ENCODE measurements at places on chromosomes 3 and 15. TPM values are rescaled to one million over a fixed set of nuclear protein-coding genes. Genes with fewer than 3 reads are reported as not detected.

Gene CGNL1
- 72.7 TPM for total RNA-seq

- H3K27ac ChIP-seq, result no peak overlapping the region
- no peak overlapping the region for H3K4me3 ChIP-seq
- H3K27me3 ChIP-seq, result no peaks in the 10 kb centered on the region
- H3K36me3 ChIP-seq, result no peaks in the 10 kb centered on the region
- DNase-seq, result peak; percentile 57
Measured at GRCh38 chr15:41894791-41895463, 1.1 kb upstream of the SPTBN5 start.

DNA sequence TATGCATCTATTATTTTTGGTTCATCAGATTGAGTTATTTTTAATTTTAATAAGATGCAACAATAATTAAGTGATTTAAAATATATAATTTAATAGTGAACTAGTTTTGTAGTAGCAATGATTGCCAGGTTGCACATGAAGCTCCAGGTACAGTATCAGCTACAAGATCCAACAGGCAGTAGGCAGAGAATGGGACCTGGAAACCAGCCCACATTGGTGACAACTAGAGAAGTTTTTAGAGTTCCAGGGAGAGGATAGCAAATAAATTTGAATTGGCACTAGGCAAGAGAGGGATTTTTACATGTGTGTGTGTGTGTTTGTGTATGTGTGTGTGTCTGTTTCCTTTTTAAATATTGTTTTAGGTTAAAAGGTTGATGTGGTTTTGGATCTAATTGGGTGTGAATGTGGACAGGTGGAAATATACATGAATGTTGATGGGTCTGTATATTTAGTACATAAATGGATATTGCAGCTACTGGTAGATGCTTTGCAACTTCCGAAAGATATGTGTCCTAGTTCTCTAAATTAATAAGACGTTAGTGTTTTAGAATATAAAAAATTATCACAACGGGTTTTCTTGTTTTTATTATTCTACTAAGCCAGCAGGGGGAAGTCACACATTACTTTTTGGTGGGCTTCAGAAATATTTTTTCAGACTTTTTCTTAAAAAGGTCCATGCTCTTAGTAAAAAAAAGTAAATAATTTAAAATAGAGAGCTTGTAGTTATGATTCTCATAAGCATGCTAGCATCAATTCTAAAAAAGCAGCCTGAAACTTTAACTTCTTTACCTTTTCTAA is 110.1 kb upstream of the GBE1 start:
- H3K4me1 ChIP-seq, result no peaks in the 10 kb centered on the region
- H3K27me3 ChIP-seq, result no peaks in the 10 kb centered on the region
- no peak overlapping the region for H3K4me3 ChIP-seq
- no peaks in the 10 kb centered on the region for H3K36me3 ChIP-seq

- H3K36me3 ChIP-seq, result no peaks in the 10 kb centered on the region
- no peak overlapping the region for H3K27ac ChIP-seq
- no peak overlapping the region for H3K4me3 ChIP-seq
- H3K4me1 ChIP-seq, result peaks cover 9% of the 10 kb centered on the region
- H3K27me3 ChIP-seq, result no peaks in the 10 kb centered on the region
- DNase-seq, result no peak
Measured at GRCh38 chr3:84108442-84108971, 850.3 kb upstream of the CADM2 start.

DNA sequence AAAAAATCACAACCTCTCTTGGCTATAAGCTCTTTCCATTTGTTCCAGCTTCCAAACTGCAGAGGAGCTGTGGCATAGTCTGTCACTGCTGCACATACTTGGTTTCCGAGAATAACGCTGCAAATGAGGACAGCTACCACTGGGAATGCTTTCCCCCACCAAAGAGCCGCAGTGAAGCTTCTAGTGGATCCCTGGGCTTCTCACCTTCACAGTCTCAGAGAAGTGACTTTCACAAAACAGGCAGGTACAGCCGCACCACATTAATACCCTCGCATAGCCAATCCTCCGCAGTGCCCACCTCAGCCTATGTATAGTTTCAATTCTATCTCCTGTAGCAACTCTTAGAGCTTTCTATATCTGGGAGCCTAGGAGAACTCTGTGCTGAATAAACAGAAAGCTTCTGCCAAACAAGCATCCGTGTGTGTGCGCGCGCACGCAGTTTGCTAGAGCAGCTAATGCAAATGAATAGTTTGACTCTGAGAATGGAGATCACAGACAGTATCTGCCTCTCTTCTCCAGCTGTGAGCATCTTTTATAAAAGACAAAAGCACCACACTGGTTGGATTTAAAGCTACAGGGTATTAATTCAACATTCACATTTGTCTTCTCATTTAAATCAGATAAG is 81.9 kb upstream of the PLXND1 start:
- no peaks in the 10 kb centered on the region for H3K36me3 ChIP-seq
- peak; percentile 75 for DNase-seq
- peaks cover 25% of the 10 kb centered on the region for H3K4me1 ChIP-seq
- peak overlapping the region; percentile 47 for H3K27ac ChIP-seq
- peak overlapping the region; percentile 58 for H3K4me3 ChIP-seq

DNA sequence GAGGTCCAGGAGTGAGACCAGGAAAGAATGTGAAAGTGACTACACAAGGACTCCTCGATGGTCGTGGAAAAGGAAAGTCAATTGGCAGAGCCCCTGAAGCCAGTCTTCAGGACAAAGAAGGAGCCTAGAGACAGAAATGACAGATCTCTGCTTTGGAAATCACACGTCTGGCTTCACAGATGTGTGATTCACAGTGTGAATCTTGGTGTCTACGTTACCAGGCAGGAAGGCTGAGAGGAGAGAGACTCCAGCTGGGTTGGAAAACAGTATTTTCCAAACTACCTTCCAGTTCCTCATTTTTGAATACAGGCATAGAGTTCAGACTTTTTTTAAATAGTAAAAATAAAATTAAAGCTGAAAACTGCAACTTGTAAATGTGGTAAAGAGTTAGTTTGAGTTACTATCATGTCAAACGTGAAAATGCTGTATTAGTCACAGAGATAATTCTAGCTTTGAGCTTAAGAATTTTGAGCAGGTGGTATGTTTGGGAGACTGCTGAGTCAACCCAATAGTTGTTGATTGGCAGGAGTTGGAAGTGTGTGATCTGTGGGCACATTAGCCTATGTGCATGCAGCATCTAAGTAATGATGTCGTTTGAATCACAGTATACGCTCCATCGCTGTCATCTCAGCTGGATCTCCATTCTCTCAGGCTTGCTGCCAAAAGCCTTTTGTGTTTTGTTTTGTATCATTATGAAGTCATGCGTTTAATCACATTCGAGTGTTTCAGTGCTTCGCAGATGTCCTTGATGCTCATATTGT is 6.0 kb downstream of the CCR2 start:
- H3K27ac ChIP-seq, result no peak overlapping the region
- H3K4me1 ChIP-seq, result no peaks in the 10 kb centered on the region
- no peak overlapping the region for H3K4me3 ChIP-seq
- H3K36me3 ChIP-seq, result no peaks in the 10 kb centered on the region
- no peak for DNase-seq

DNA sequence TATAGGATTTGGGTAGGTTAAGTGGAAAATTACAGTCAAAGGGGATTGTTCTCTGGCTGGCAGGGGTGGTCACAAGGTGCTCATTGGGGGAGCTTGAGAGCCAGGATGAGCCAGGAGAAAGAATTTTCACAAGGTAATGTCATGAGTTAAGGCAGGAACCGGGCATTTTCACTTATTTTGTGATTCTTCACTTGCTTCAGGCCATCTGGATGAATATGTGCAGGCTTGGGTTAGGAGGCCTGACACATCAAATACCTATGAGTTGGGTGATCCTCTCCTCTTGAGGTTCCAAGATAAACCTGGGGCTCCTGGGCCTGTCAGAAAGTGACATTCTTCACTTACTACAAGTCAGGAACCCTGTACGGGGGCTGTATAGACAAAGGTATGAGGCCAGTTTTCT is 68.7 kb downstream of the CD200 start:
- no peak overlapping the region for H3K27ac ChIP-seq
- H3K4me3 ChIP-seq, result no peak overlapping the region
- peaks cover 2% of the 10 kb centered on the region for H3K4me1 ChIP-seq
- no peak for DNase-seq
- H3K36me3 ChIP-seq, result no peaks in the 10 kb centered on the region

Gene NR1I2
- total RNA-seq, result 0.28 TPM

Gene SH2D7
- not detected for total RNA-seq

Gene AEN
- 122 TPM for total RNA-seq

GRCh38 chr3:172138792-172139507 is 99.6 kb downstream of the FNDC3B start:
- H3K4me1 ChIP-seq, result peaks cover 5% of the 10 kb centered on the region
- peak overlapping the region; percentile 20 for H3K4me3 ChIP-seq
- H3K27ac ChIP-seq, result no peak overlapping the region

- no peak overlapping the region for H3K27ac ChIP-seq
- no peaks in the 10 kb centered on the region for H3K27me3 ChIP-seq
Measured at GRCh38 chr15:31228011-31228484, 98.6 kb upstream of the KLF13 start.

Gene FHIT
- total RNA-seq, result 3.2 TPM

DNA sequence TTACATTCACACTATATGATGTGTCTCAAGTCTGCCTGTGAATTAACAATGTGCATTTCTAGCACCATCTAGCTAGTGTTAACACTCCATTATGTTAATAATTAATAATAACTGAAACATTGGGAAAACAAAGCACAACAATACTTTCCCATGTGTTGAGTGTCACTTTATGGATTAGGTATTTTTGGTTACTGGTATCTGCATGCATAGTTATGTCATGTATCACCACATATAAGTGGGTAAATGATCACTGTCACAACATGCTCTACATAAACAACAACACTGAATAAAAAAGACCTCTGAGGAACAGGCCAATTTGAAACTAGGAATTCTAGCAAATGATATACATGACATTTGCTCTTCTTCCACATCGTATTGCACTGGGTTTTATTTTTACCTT is 74.7 kb downstream of the MLH1 start:
- no peak for DNase-seq
- no peak overlapping the region for H3K27ac ChIP-seq
- no peaks in the 10 kb centered on the region for H3K27me3 ChIP-seq
- no peaks in the 10 kb centered on the region for H3K4me1 ChIP-seq

GRCh38 chr15:43134157-43134635 is 810 bp downstream of the TMEM62 start:
- peak overlapping the region; percentile 63 for H3K4me3 ChIP-seq
- H3K27ac ChIP-seq, result no peak overlapping the region
- no peaks in the 10 kb centered on the region for H3K4me1 ChIP-seq
- H3K27me3 ChIP-seq, result peaks cover 27% of the 10 kb centered on the region

DNA sequence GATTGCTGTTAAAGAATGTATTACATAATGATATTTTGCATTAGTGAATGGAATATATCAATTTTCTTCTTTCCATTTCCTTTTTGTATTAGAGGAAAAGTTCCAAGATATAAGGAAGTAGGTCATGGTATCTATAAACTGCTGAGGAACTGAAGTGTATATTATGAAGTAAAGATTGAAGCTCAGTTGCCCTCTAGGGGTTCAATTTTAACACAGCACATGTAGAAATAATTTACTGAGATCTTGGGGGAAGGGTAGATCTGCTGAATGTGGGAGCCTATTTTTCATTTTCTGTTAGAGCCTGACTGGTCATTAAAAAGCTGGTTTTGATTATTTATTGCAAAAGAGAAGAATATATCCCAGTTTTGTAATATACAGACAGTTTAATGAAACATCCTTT is 45.2 kb downstream of the CMC1 start:
- H3K27ac ChIP-seq, result no peak overlapping the region
- H3K4me3 ChIP-seq, result no peak overlapping the region
- no peaks in the 10 kb centered on the region for H3K4me1 ChIP-seq
- no peak for DNase-seq
- H3K36me3 ChIP-seq, result no peaks in the 10 kb centered on the region
- H3K27me3 ChIP-seq, result no peaks in the 10 kb centered on the region

DNA sequence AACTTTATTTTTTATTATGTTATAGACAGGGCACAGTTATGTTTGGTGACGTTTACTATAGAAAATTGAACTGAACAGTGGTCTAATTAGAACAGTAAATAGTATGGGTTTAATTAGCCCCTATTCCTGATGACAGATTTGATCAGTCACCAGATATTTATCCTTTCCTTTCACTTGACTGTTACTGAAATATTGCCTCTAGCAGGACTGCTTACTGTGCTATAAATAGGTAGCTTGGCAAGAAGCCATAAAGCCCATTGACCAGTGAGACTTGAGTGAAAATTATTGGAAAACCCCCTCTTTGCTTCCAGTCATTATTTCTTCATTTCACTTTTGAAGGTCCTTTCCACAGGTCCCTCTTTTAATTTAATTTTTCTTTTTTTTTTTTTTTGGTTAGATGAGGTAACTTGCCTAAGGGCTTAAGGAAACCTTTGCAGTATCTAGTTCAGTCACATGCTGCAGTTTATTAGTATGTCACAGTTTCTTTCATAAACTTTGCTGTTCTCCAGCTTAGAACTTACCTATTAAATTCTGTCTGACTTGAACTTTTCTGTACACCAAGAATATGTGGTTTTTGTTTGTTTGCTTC is 115.6 kb downstream of the ADAMTSL3 start:
- no peak overlapping the region for H3K27ac ChIP-seq
- no peaks in the 10 kb centered on the region for H3K27me3 ChIP-seq
- H3K36me3 ChIP-seq, result no peaks in the 10 kb centered on the region
- no peak overlapping the region for H3K4me3 ChIP-seq

DNA sequence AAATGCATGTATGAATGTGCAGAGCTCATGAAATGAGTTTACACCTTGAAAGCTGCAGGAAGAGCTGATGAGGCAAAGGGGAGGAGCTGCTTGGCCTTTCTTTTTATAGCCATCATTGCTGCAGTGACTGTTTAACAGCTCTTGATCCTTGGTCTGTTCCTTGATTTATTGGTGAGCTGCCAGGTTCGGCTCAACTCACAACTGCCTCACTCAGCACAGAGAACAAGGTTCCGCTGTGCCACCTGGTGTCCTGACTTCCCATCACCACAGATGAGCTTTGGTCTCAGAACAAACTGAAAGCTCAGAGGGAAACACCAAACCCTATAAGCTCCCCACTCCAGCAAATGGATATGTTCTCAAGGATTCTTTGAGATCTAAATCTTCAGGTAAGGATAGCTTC is 626.1 kb downstream of the MAGI1 start:
- H3K4me3 ChIP-seq, result no peak overlapping the region
- no peaks in the 10 kb centered on the region for H3K36me3 ChIP-seq
- peaks cover 4% of the 10 kb centered on the region for H3K4me1 ChIP-seq
- DNase-seq, result no peak
- H3K27me3 ChIP-seq, result no peaks in the 10 kb centered on the region

Gene TNFSF10
- total RNA-seq, result not detected

GRCh38 chr15:66777054-66777453 is 75.0 kb downstream of the SMAD6 start:
- no peak for DNase-seq
- no peak overlapping the region for H3K4me3 ChIP-seq
- H3K27ac ChIP-seq, result no peak overlapping the region
- H3K27me3 ChIP-seq, result no peaks in the 10 kb centered on the region
